ENCODE measurements at places on chromosomes 4 and X. TPM values are rescaled to one million over a fixed set of nuclear protein-coding genes. Genes with fewer than 3 reads are reported as not detected.

DNA sequence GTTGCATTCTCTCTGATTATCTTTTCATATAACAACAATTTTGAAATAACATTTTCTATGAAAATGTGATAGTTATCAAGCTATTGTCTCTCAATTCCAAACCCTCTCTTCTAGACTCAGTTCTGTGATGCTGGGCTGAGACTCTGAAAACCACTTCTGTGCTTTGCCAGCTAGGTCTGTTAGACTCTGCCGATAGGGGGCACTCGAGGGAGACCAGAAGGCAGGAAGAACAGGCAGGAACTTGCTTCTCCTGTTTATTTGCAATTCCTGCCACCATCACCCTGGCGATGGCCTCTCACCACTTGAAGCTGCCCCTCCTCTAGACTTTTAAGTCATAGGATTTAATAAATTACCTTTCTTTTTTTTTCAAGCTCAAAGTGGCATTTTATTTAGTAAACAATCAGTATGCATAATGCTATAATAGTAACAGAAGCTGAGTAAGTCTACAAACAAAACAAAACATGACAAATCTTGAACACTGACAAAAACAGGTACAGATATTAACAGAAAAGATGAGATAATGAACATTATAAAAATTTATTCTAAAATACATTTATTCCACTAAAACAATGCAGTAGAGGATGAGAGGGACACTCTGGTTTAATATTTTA lies 49.7 kb downstream of the RASL11B start:
- peak; percentile 87 for DNase-seq

The MGST2 gene
- total RNA-seq, result 28.9 TPM

DNA sequence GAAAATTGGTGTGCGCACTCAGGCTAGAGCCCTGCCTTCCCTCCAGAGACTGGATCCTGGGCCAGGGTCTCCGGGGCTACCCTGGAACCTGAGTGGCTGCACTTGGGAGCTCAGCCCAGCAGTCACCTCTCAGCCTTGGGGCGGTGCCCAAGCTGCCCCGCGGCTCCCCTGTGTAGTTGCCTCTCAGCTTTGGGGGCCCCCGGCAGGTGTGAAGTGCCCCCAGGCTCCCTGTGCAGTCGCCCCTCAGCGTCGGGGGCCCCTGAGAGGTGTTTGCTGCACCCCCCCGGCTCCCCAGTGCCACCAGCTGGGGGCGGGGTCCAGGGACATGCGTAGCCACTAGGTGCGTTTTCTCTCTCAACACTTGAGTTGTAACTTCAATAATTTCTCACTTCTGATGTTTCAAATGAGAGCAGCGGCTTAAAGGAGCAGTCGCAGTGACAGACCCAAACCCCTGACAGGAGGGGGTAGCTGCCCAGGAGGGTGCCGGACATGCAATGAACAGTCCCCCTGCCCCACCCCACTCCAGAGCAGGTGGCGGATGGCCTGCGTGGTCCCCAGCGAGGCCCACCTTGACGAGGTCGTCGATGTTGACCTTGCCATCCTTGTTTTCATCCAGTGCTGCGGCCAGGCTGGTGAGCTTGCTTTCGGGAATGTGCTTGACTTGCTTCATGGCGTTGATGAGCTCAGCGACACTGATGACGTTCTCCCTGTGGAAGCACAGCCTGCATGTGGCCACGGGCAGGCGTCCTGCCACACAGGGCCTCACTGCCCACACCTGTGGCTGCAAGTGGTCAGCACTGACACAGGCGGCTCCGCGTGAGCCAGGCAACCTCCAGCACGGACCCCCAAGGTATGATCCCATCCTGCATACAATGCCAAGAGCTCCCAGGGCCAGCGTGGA lies 22.3 kb downstream of the FGFR3 start:
- no peak for DNase-seq

The CCKAR gene
- total RNA-seq, result not detected

- DNase-seq, result no peak
Measured at GRCh38 chr4:54440394-54441136, 211.5 kb downstream of the PDGFRA start.

The MORF4L2 gene
- total RNA-seq, result 239 TPM

GRCh38 chr4:18777190-18777930 lies 755.8 kb upstream of the LCORL start:
- DNase-seq, result no peak

- DNase-seq, result no peak
Measured at GRCh38 chr4:151641167-151641566, 119.6 kb downstream of the GATB start.

The CXCL11 gene
- 0.14 TPM for total RNA-seq

The AKAP14 gene
- not detected for total RNA-seq

- DNase-seq, result no peak
Measured at GRCh38 chrX:10350981-10351380, 194.2 kb downstream of the CLCN4 start.

The INTS6L gene
- 26.0 TPM for total RNA-seq

DNA sequence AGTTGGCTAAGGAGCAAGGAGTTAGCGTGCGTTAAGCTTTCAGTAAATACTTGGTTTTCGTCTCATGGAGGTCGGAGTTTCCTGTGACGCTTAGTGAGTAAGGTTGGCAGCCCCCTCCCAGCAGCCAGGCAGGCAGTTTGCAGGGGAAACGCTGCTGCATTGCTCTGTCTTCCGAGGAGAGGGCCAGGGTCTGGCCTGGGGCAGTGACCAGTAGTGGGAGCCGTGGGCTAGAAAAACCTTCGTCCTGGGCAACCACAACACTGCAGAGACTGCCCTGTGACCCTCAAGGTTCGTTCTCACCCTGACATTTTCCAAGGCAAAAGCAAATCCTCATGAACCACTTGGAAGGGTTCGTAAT lies 432 bp downstream of the TMEM175 start:
- DNase-seq, result no peak

The HTRA3 gene
- total RNA-seq, result not detected

The FAM114A1 gene
- total RNA-seq, result 0.32 TPM

The STPG2 gene
- 0.25 TPM for total RNA-seq

The MUC7 gene
- total RNA-seq, result not detected

The SMIM20 gene
- 23.0 TPM for total RNA-seq

DNA sequence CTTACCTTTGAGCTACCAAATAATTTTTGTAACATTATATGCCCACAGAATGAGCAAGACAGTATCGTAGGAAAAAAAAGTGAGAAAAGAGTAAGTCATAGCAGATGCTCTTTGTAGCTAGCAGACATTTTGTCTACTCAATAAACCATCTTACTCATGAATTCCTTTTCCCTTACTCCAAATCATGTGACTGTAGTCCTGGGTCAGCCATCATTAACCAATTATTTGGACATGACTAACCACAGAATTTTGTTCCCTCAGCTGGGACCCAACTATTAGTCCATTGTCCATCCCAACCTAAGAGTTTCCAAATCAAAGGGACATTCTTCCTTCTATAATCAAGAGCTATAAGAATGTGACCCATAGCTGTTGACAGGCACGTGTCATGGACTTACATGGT lies 11.4 kb downstream of the UBE2D3 start:
- DNase-seq, result no peak

DNA sequence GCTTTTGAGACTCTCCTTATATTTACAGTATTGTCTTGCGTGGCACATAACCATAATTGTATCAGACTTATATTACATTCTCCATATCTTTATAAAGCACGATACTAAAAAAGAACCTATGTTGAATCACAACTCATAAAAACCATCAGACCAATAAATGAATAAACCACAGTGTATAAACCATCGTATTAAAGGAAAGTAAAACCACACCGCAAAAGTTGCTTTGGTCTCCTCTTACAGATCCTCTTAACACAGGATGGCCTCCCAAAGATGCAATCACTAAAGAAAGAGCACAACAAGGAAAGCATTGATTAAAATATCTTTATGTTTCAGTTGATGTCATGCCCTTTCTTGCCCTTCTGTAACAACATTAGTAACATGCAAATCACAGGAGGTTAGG lies 437.9 kb downstream of the AFF2 start:
- DNase-seq, result no peak

- DNase-seq, result no peak
Measured at GRCh38 chr4:123364906-123365305, 31.7 kb upstream of the SPRY1 start.

The UGT2B11 gene
- total RNA-seq, result not detected

The RNF150 gene
- total RNA-seq, result 0.14 TPM

- no peak for DNase-seq
Measured at GRCh38 chr4:143728166-143728565, 27.7 kb upstream of the FREM3 start.

DNA sequence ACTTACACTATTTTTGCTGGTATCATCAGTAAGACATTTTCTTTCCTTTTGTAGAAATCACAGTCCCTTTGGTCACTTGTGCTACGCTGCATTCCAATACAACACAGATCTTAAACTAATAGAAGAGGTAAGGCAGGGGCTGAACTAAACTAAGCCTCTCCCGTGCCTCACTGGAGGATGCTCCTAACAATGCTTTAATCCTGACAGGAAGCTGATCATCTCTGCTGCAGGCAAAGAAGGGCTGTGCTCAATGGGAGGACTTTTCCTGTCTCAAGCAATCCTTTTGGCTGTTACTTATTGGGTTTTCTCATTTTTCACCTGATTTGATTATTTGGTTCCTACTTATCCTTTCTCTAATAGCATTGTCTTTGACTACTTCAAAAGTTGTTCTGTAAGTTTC lies 583.1 kb downstream of the INPP4B start:
- no peak for DNase-seq

DNA sequence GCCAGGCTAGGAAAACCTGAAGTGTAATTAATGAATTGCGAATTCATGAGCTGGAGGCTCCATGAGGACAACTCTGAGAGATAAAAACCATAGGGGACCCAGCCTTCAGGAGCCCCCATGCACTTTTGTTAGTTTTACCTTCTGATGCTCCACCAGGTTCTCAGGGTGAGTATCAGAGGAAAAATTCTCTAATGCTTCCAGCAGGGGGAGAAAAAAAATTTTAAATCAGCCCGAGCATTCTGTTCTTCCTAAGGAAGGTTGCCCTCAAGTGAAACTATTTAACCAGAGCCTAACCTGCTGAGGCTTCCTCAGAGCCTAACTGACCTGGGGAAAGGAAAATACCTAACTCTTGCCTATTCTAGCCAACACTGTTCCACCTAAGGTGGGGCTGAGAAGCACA lies 552.6 kb downstream of the PPARGC1A start:
- DNase-seq, result no peak

The PLP1 gene
- not detected for total RNA-seq

The ENPEP gene
- total RNA-seq, result not detected

The MAGEE2 gene
- not detected for total RNA-seq

GRCh38 chrX:111503485-111503993 lies 7.9 kb upstream of the SERTM2 start:
- no peak for DNase-seq

GRCh38 chr4:44671636-44672035 lies 6.6 kb upstream of the GUF1 start:
- DNase-seq, result no peak

The RCHY1 gene
- total RNA-seq, result 32.9 TPM

The NHS gene
- total RNA-seq, result 10.2 TPM

The PRRG3 gene
- not detected for total RNA-seq

GRCh38 chrX:118571836-118572235 lies 76.2 kb downstream of the DOCK11 start:
- no peak for DNase-seq

DNA sequence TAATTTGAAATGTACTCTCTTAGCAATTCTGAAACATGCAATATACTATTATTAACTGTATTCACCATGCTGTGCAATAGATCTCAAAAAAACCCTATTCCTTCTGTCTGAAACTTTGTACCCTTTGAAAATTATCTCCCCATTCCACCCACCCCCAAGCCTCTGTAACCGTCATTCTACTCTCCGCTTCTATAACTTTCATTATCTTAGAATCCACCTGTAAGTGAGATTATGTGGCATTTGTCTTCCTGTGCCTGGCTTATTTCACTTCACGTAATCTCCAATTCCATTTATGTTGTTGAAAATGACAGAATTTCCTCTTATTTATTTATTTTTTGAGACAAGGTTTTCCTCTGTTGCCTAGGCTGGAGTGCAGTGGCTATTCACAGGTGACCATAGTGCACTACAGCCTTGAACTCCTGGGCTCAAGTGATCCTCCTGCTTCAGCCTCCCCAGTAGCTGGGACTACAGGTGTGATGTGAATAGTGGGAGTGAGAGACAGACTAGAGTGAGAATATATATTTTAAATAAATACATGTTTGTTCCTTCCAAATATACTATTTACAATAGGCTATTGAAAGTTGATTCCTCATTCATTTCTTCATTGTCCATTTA lies 30.5 kb downstream of the VSIG4 start:
- DNase-seq, result no peak

The TLL1 gene
- total RNA-seq, result not detected

Measured in activated CD4-positive, alpha-beta T cell treated with anti-CD3 and anti-CD28 coated beads for 36 hours (primary cell).